ENCODE measurements at places on chromosomes 6 and 20. TPM values are rescaled to one million over a fixed set of nuclear protein-coding genes. Genes with fewer than 3 reads are reported as not detected.

GRCh38 chr6:39049575-39050283, 1.1 kb downstream of the GLP1R start:
- DNase-seq = no peak
- H3K4me1 ChIP-seq = no peaks in the 10 kb centered on the region
- peak overlapping the region; percentile 19 for H3K4me3 ChIP-seq
- no peak overlapping the region for H3K27ac ChIP-seq
- peaks cover 68% of the 10 kb centered on the region for H3K27me3 ChIP-seq

DNA sequence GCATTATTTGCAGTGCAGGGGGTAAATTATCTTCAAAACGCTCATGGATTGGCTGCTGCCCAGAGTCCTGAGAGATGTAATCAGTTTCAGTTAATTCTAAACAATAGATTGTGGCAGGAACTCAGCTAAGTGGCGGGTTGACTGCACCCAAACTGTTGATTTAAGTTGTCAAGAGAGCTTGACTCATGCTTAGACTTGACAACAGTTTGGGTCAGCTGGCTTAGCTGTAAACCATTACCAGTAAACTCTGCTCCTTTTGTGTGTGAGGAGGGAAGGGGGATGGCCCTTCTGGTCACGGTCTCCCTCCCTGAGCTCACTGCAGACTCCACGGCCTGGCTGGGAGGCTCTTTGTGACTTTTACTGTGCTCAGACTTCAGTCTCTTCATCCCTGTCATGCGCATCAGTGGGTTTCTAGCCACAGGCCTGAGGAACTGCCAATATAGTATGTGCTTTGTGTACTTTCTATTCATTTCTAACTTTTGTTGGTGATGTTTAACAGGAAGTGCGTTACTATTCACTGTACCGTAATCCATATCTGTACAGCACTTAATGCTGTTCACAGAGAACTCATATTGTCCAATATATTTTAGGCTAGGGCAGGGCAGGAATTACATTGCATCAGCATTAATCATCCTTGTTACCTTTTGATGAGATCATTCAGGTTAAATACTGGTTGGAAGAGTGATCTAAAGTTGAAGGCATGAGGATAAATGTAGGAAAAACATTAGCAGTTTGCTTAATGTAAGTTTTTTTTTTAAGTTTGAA, 488.3 kb downstream of the CDKAL1 start:
- H3K4me3 ChIP-seq = no peak overlapping the region
- no peaks in the 10 kb centered on the region for H3K27me3 ChIP-seq

DNA sequence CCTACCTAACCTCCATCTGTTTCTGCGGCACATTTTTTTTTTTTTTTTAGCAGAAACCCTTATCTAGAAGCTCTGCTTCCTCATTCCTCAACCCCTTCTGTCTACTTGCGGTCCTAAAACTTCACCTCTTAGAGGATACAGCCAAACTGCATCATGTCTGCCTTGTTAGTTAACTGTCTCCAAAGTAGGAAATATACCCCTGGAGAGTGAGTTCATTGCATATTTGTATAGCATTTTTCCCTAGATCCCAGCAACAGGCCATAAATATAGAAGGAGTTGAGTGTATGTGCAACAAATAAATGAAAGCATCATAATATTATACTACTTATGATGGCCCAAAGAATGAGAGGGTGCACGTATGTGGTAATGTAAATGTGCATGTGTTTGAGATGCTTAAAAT, 1288.6 kb upstream of the GJE1 start:
- H3K27ac ChIP-seq = no peak overlapping the region
- H3K27me3 ChIP-seq = no peaks in the 10 kb centered on the region
- H3K36me3 ChIP-seq = peaks cover 2% of the 10 kb centered on the region
- peaks cover 13% of the 10 kb centered on the region for H3K4me1 ChIP-seq

DNA sequence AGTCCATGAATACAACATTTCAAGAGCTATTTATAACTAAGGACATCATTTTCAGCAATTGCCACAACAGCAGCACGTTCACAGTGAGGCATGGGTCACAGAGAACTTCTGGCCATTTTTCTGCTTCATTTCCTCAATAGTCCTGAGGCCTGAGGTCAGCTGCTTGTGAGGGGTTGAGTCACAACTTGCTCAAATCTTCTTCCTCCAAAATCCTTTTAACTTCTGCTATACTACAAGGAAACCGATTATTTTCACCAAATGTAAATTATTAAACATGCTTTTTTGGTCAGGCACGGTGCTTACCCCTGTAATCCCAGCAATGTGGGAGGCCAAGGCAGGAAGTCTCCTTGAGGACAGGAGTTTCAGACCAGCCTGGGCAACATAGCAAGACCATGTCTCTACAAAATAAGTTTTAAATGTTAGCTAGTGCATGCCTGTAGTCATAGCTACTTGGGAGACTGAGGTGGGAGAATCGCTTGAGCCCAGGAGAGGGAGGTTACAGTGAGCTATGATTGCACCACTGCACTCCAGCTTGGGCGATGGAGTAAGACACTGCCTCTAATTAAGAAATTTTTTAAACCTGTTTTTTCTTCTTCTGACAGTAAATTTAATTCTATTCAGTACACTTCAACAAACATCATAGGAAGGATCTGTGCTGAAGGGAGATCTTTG, 11.1 kb upstream of the SLC16A10 start:
- no peak overlapping the region for H3K4me3 ChIP-seq
- peaks cover 18% of the 10 kb centered on the region for H3K27me3 ChIP-seq
- no peak for DNase-seq
- no peaks in the 10 kb centered on the region for H3K36me3 ChIP-seq
- H3K27ac ChIP-seq = no peak overlapping the region

GRCh38 chr20:62662422-62662821, 20.1 kb downstream of the SLCO4A1 start:
- no peak for DNase-seq
- H3K27ac ChIP-seq = no peak overlapping the region
- peaks cover 28% of the 10 kb centered on the region for H3K4me1 ChIP-seq

GRCh38 chr6:50128420-50129005, 78.8 kb upstream of the DEFB112 start:
- no peak for DNase-seq
- no peaks in the 10 kb centered on the region for H3K4me1 ChIP-seq
- no peaks in the 10 kb centered on the region for H3K36me3 ChIP-seq
- no peak overlapping the region for H3K27ac ChIP-seq

DNA sequence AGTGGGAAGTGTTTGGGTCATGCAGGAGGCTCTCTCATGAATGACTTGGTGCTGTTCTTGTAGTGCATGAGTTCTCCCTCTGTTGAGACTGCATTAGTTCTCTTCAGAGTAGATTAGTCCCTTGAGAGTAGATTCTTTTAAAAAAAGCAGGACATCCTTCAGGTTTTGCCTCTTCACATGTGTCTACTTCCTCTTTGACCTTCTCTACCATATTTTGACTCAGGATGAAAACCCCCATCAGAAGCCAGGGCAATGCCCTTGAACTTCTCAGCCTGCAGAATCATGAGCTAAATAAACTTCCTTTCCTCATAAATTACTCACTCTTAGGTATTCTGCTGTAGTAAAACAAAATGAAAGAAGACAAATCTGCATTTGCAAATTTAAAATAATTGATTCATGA, 170.3 kb downstream of the CD109 start:
- no peaks in the 10 kb centered on the region for H3K36me3 ChIP-seq
- no peak overlapping the region for H3K4me3 ChIP-seq
- no peaks in the 10 kb centered on the region for H3K4me1 ChIP-seq
- H3K27me3 ChIP-seq = no peaks in the 10 kb centered on the region
- DNase-seq = no peak

- peaks cover 7% of the 10 kb centered on the region for H3K36me3 ChIP-seq
- no peak for DNase-seq
- no peak overlapping the region for H3K4me3 ChIP-seq
- peaks cover 14% of the 10 kb centered on the region for H3K4me1 ChIP-seq
- no peak overlapping the region for H3K27ac ChIP-seq
Measured at GRCh38 chr6:56789342-56789741, 146.7 kb upstream of the DST start.

- no peak overlapping the region for H3K27ac ChIP-seq
- H3K4me3 ChIP-seq = peak overlapping the region; percentile 50
- H3K36me3 ChIP-seq = no peaks in the 10 kb centered on the region
- DNase-seq = no peak
Measured at GRCh38 chr20:58645412-58645968, 5.6 kb upstream of the STX16 start.

DNA sequence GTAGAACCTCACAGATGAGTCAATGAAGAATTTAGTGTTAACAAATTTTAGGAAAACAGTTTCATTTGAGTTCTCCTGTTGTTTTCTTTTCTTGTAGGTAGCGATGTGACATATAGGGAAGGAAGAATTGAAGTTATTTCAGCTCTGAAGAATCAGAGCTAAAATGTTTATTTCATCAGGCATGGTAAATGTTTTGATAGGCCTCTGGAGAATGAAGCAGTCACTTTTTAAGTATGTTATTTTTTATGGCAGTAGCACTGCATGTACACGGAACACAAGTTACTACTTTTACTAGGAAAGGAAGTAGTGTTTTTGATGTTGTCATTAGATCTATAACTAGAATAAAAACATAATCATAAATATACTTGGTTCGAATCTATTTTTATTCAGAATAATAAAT, 1357.3 kb upstream of the CITED2 start:
- DNase-seq = no peak
- no peak overlapping the region for H3K4me3 ChIP-seq
- no peak overlapping the region for H3K27ac ChIP-seq
- no peaks in the 10 kb centered on the region for H3K27me3 ChIP-seq
- no peaks in the 10 kb centered on the region for H3K36me3 ChIP-seq

- no peak overlapping the region for H3K27ac ChIP-seq
- H3K4me1 ChIP-seq = no peaks in the 10 kb centered on the region
- no peaks in the 10 kb centered on the region for H3K36me3 ChIP-seq
- peaks cover 5% of the 10 kb centered on the region for H3K27me3 ChIP-seq
- no peak overlapping the region for H3K4me3 ChIP-seq
Measured at GRCh38 chr6:13985663-13986325, 61.0 kb downstream of the RNF182 start.

DNA sequence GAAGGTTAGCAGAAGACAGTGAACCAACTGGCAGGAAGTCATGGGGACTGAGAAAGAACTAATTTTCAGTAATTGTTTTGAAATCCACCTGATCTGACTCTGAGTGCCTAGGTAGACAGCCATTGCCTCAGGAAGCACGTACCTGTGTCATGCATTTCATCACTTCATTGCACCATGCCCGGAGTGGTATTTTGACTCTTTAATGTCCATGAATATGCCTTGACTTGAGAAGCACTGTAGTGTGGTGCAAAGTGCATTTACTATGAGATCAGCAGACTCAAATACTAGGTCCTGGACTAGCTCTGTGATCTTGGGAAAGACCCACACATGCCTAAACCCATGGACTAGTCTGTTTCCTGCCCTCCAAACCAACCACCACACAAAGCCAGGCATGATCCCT, 370.9 kb upstream of the MARCKS start:
- no peaks in the 10 kb centered on the region for H3K27me3 ChIP-seq
- no peak for DNase-seq

GRCh38 chr6:20463396-20463795, 61.7 kb downstream of the E2F3 start:
- H3K4me1 ChIP-seq = no peaks in the 10 kb centered on the region
- no peak overlapping the region for H3K27ac ChIP-seq
- H3K27me3 ChIP-seq = no peaks in the 10 kb centered on the region

- no peak overlapping the region for H3K27ac ChIP-seq
- H3K4me1 ChIP-seq = no peaks in the 10 kb centered on the region
- no peaks in the 10 kb centered on the region for H3K36me3 ChIP-seq
- no peaks in the 10 kb centered on the region for H3K27me3 ChIP-seq
Measured at GRCh38 chr6:89258912-89259311, 41.8 kb upstream of the GABRR1 start.

Gene CLPSL2
- not detected for total RNA-seq

Gene ZBTB12
- total RNA-seq = 60.8 TPM

Gene CNR1
- 8.4 TPM for total RNA-seq

Gene ADTRP
- not detected for total RNA-seq

Gene CDSN
- total RNA-seq = not detected

Gene SOX4
- 91.4 TPM for total RNA-seq

Gene METTL24
- 3.6 TPM for total RNA-seq
